Stimulated activated CD8-positive, alpha-beta memory T cell treated with anti-CD3 and anti-CD28 coated beads, Interleukin-15, amount 100 ng/mL, for 48 hours (primary cell): ENCODE measurements at places on chromosomes 2 and 18.

- no peak for DNase-seq
These were observed 2.3 kb downstream of the SCN1A start for GRCh38 chr2:166125557-166125956.

DNA sequence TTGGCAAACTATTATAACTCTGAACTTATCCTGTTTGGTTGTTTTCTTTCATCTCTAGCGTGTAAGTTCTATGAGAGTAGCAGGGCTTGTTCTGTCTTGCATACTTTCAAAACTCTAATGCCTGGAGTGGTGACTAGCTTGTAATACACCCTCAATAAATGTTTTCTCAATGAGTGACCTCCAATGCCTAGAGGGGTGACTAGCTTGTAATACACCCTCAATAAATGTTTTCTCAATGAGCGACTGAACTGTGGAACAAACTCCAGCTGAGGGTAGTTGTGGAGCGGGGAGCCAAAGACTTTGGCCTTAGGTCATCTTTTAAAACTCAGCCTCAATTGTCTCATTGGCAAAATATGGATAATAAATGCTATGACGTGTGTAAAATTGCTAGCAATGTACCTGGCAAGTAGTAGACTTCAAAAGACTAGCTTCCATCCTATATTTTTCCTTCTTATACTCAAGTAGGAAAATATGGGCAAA is 1.8 kb downstream of the GPD2 start:
- DNase-seq: no peak

DNA sequence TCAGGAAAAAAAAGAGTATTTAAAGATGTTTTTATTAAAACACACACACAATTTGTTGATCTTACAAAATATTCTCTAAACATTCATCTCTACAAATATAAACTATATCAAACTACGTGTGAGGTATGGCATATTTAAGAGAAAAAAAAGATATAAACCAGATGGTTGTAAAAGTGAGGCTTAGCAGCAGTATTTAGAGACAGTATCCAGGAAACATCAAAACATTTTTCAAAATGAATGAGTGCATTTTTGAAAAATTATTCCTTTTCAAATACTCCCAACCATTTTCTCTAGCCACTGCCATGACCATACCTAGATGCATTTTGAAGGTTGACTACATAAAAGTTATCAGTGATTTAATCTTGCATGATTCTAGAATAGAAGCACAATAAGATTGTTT is 38.2 kb upstream of the RAB27B start:
- no peak for DNase-seq

DNA sequence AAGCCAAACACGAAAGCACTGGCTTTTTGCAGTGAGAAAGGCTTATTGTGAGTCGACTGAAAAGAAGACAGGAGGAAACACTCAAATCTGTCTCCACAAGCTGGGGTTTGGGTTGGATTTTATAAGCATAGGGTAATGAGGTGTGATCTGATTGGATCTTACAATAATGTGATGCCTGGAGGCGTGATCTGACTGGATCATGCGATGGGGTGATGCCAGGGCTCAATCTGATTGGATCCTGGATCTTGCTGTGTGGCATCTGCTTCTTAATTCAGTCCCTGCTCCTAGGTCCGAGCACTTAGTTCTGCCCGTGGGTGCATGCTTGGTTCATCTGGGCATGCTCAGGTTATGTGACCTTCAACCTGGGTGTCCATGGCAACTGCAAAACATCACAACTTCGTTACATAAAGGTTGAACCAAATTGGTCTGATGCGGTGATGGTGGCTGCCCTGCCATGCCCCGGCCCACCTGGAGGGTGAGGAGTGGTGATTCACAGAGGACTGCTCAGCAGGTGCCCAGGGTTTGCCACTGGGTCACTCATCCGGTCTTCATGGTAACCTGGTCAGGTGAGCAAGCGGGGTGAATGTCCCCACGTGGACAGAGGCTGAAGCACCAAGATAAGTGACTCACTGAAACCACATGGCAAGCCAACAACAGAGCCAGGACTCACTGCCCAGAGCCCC is 111.0 kb downstream of the KCNF1 start:
- DNase-seq: no peak

DNA sequence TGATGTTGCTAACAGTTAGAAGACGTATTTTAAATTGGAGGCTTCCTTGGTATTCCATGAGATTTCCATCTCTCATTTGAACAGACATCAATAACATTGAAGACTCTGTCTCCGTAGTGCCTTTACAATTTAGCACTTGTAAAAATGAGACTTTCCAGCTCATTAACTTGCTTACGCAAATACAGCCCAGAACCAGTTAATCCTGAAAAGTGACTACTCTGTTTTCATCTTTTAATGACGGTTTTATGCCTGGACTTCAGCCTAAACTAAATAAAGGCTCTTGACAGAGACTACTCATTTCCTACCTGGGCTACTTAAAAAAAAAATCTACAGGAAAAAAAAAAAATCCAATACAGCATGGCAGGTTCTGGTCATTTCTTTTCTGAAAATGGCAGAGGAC is 148.6 kb downstream of the LRATD1 start:
- no peak for DNase-seq

DNA sequence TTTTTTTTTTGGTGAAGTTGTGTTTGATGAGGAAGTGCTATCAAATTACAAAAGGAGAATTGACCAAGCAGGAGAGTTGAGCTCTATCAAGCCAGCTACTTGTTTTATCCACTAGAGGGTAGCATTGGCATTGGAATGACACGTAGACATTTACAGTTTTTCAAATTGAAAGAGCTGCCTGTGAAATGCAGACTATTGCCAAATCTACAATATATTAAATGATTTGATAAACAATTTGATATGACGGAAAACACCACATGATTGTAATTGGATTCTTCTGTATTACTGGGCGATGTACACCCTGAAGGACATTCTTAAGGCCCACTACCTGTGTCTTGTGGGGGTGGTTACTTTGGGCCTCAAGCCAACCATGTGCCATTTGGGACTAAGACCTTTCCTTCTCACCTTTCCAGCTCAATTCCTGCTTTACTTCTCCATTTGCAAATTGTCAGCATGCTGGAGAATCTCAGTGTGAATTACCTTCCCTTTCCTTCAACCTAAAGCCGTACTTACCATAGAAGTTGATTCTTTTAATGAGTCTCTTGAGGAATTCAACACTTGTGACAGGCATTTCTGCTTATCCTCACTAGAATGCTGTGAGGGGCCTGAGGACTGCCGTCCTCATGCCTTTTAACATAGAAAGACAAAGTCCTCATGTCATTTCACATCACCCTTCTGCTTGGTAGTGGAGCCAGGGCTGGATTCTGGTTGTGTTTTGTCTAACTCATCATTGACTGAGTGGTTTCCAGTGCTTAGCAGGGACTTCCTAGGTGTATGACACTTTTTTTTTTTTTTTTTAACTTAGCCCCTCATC is 134.8 kb upstream of the THUMPD2 start:
- no peak for DNase-seq

- DNase-seq: no peak
These were observed 193.0 kb upstream of the RGPD4 start for GRCh38 chr2:107633580-107634147.

- no peak for DNase-seq
These were observed 27.1 kb upstream of the CREB1 start for GRCh38 chr2:207502577-207503198.

DNA sequence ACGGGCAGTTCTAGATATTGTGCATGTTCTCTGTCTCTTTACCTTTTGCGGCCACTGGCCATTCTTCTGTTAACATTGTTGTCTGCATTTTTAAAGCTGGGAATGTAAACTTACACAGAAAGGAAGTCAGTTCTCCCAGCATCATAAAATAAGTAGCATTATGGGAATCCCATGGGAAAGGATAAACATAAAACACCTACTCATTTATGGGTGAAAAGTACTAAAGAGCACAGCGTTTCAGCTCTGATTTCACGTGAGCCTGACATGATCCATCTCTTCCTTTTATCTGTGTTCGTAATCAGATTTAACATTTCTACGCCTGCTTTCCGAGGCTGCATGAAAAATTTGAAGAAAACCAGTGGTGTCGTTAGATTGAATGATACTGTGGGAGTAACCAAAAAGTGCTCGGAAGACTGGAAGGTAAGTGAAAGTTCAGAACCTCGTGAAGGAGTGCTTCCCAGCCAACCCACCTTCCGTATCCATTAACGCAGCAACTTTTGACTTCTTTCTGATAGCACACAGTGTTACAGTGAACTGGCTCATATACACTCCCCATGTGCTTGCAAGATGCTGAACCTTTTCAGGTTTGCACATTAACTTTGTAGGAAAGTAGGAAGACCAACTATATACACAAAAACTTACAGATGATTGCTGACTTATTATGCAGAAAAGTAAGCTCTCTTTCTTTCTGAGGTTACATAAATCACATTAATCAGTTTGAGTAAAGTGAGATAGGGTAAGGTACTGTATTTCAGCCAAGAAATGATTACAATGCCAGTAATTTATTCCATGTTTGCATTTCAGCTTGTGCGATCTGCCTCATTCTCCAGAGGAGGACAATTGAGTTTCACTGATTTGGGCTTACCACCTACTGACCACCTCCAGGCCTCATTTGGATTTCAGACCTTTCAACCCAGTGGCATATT is 86.5 kb upstream of the TTC39C start:
- no peak for DNase-seq

DNA sequence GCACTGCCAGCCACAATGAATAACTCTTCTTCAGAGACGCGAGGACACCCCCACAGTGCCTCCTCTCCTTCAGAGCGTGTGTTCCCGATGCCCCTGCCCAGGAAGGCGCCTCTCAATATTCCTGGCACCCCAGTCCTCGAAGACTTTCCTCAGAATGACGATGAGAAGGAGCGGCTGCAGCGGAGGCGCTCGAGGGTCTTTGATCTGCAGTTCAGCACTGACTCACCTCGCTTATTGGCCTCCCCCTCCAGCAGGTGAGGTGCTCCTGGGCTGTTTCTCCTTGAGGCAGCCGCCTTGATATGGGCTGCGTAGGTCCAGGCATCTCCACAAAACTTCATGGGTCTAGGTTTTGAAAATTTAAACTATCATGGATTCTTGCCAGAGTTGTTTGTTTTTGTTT is 6.1 kb downstream of the NCAPH start:
- no peak for DNase-seq

- DNase-seq: no peak
These were observed 18.2 kb upstream of the DUSP2 start for GRCh38 chr2:96163415-96163767.

GRCh38 chr18:60493066-60493465 is 120.5 kb upstream of the MC4R start:
- no peak for DNase-seq

GRCh38 chr2:151833984-151834383 is 5.8 kb upstream of the ARL5A start:
- DNase-seq: no peak

GRCh38 chr2:160910681-160911080 is 249.5 kb upstream of the TANK start:
- DNase-seq: no peak

DNA sequence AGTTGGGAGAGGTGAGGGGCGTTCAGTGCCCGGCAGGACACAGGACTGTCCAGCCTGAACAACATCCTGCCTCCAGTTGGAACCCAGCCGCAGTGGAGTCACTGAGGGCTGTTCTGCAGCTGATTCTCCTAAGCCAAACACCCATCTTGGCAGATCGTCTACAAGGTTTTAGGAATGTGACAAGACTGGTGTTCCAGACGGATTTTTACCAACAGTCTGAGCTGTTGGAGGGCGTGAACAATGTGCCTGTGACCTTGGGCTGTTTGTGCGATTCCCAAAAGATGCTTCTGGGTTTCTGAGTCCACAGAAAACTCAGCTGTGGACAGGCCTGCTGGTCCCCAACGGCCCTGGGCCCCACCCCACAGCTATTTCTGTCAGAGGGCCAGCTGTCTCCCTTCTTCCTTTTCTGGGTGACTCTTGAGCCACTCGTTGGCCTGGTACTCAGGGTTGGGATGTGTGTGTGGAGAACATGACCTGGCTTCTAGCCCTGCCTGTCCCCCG is 5.7 kb downstream of the LRRFIP1 start:
- DNase-seq: no peak

DNA sequence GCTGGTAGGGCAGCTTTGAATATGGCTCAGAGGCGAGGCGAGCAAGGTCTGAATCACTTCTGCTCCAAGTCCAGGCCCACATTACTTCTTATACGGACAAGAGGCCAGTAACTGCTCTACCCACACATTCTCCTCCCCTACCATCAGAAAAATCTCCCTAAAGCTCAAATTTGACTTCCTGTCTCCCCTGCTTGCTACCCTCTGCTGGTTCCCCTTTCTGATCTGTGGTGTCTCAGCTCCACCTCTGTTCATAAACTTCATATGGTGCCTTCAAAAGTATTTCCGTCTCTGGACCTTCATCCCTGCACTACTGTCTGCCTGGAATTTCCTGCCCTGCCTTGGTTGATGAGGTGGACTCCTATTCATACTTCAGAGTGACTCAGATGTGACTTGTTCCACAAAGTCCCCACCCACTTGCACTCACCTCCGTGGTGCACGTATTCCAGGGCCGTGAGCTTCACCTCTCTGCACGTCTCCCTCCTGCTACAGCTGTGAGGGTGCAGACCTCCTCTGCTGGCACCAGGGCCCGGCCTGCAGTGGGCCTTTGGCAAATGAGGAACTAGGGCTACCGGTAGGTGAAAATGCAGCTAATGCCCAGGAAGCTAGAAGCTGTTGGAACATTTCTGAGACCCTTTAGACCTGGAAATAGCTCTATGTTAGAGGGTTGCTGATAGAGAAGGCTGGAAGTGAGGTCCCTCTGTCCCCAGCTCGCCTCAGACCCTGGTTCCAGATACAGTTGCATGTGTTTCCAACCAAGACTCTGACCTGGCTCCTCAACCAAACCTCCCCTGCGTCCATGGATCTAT is 24.6 kb upstream of the KCMF1 start:
- DNase-seq: peak; percentile 66

GRCh38 chr2:1542971-1543370 is 129.7 kb downstream of the TPO start:
- DNase-seq: no peak

GRCh38 chr2:61774351-61774750 is 79.5 kb downstream of the FAM161A start:
- no peak for DNase-seq

DNA sequence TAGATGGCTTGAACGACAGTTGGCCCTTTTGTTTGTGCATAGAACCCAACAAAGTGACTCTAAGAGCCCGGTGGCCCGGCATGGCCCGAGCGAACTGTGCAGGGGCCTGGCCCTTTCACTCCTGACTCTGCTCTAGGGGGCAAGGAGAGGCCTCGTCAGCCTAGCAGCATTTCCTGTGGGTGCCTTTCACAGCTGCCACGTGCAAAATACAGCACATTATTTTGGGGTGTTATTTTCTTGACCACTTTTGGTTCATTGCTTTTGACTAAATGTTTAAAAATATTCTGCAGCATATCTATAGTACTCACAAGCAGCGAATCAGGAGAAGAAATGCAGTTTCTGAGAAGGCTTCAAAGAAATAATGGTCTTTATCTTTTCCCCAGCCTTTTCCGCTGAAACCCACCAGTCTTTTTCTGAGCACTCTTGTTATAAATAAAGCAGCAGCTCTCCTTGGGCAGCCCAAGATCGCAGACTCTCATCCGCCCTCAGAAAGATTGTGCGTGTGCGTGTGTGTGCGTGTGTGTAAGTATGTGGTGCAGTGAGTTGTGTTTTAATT is 31.3 kb downstream of the DGKD start:
- no peak for DNase-seq

DNA sequence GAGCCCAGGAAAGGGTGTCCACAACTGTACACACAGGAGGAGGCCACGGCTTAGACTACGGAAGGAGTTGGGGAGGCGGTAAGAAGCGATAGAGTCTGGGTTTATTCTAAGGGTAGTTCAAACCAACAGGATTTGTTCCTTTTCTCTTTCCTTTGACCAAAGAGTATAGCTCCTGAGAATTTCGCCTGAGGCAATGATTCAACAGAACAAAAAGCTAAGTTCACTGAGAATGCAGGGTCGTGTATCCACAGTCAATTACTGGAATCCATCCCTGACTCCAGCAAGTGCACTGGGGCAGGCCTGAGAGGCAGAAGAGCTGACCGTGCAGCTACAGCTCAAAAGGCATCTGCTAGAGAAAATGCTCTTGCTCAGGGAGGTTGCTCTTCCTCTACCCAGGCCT is 140.9 kb downstream of the TFCP2L1 start:
- no peak for DNase-seq
